ENCODE measurements at places on chromosomes 5 and 9.

- no peak for DNase-seq
These were observed 194.5 kb upstream of the RIOK2 start for GRCh38 chr5:97377582-97377981.

DNA sequence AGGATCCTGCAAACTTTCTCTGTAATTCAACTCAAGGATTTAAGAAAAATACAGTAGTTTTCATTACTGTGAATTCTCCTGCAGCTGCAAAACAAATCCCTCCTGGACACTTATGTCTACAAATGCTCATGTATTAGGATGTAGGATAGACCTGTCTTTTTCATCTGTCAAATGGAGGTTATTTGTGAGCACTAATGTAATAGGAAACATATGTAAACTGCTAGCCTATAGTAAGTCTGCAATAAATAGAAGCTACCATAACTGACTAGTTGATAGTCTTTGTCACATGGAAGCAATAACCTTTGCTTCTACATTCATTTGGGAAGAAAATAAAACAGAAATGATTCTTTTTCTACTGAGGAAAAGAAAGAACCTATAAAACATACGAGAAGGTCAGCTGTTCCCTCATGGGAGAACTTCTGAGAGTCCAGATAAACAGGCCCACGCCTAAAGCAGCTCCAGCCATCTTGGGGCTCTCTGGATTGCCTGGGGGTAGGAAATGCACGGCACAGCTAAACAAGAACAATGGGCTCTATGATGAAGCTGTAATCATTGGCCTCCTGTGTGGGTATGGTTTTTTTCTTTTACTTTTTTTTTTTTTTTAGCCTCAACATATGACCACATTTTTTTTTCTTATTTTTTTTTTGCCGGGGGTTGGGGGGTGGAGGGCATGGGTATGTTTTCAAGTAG, 6.2 kb downstream of the KCNV2 start:
- DNase-seq, result peak; percentile 15

- peak; percentile 6 for DNase-seq
These were observed 409.7 kb downstream of the ADGRV1 start for GRCh38 chr5:90968319-90968718.

GRCh38 chr5:31433229-31433628, 98.7 kb downstream of the DROSHA start:
- no peak for DNase-seq

DNA sequence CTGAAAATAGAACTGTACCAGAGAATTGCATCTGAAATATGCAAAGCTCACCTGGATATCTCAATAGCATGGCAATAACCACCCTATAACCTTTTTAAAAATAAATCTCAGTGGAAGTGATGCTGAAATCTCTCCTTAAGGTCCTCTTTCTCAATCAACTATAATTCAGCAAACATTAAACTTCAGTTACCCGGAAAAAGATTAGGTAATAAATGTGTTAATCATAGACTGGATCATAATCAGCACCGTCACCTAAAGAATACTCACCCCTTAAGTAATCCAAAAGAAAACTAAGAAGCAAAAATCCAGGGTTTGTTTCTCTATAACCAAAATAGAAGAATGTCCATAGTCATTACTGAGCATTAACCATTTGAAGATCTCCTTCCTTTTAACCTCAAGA, 44.3 kb upstream of the DENND4C start:
- no peak for DNase-seq

DNA sequence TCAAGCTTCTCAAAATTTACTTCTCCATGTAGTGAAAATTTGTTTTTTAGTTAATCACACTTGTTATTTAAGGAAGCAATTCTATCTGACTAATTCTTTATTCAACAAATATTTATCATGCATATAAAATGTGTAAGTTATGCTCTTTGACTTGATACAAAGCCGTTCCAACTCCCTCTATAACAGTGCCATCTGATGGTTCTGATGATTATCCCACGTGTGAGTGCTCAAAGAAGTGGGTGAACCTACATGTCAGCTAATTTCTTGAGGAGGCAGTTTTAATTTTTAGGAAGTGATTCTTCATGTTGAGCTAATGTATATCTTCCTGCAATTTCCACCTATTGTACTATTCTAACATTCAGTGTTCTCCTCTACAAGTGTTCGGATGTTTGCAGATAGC, 88.8 kb upstream of the BRINP1 start:
- no peak for DNase-seq

- DNase-seq, result no peak
These were observed 118.4 kb downstream of the OXCT1 start for GRCh38 chr5:41751867-41752266.

DNA sequence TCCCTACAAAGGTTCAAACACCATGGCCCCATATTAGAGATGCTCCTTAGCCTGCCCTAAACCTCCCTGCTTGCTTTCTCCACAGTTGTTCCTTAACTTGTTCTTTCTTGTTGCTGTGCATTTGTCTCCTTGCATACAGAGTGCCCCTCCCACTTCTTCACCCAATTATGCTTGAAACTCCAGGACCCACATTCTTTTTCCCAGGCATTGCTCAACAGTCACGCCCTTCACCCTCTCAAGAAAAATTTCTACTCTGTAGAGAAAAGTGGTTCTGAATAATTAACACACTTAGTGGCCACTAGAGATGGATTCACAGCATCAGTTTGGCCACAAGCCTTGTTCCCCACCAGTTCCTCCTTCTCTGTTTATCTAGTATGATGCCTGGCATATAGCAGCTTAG, 57.7 kb downstream of the NREP start:
- no peak for DNase-seq

GRCh38 chr9:22240619-22241018, 206.0 kb upstream of the DMRTA1 start:
- DNase-seq, result peak; percentile 43

- no peak for DNase-seq
These were observed 61.4 kb upstream of the PPP1R26 start for GRCh38 chr9:135418161-135418560.

GRCh38 chr5:126492939-126493338, 69.7 kb downstream of the GRAMD2B start:
- peak; percentile 30 for DNase-seq

DNA sequence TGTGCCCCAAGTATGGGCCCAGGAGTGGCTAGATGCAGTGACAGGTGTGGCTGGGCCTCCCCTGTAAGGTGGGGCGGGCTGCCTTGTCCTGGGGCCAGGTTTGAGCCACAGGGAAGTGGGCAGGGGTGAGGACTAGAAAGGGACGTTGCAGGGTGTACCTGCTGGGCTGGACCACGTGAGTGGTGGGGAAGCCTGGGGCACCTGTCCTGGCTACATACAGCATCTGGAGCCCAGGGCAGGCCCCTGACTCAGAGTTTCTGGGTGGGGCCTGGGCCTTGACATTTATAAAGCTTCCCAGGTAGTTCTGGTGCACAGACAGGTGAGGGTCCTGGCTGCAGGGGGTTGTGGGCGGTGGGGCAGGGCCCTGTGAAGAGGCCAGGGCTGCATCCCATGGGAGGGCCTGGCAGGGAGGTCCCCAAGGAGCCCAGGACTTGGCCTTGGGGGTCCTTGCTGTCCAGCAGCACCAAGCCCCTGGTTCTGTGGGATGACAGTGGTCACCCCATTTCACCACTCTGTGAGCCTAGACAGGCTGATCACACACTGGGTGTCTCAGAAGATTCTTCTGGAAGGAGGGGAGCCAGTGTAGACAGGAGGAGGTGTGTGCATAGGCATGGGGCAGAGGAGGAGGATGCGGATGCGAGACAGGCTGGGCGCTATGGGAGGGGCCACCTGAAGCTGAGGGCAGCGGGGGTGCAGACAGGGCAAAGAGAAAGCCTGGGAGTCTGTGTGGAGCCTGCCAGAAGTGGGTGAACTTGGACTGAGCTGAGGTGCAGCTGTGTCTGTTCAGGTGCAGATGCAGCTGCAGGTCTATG, 94.0 kb downstream of the PHF2 start:
- DNase-seq, result peak; percentile 13

DNA sequence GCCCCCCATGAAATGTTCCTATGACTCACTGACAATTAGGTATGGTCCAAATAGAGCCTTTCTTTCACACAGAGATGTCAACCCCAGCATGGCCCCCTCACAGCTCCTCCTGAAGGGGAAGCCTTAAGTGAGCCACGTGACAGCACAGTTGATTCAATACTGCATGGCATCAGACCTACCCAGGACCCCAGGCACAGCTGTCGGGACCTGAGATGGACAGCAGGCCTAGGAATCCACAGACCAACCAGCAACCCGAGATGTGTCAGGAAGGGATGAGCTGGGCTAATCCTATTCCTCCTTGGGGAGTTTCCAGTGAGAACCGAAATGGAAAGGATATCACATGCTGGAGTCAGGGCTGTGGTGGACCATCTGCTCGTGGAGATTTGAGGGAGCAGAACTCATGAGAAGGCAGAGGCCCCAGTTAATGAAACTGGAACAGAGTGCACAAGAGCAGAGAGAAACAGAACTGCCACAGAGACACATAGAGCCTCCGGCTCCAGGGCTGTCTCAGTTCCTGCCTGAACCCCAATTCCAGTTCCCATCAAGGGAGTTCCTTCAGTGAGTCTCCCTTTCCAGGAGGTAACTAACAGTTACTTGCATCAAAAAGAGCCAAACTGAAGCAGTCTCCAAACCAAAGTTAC, 42.1 kb upstream of the SMIM23 start:
- DNase-seq, result no peak

DNA sequence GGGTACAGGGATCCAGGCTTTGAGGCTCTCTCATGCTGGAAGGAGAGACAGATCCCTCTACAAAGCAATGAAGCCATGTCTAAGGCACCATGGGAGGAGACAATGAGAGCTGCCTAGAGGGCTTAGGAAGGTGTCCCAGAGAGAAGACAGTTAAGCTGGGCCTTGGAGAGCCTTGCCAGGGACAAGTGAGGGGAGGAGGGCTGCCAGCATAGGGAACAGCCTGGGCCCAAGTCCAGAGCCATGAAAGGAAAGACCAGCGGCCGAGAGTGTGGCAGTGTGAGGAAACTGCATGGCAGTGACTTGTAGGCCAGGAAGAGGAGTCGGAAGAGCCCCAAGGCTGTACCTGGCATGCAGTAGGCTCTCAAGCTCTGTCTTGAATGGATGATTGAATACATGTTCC, 88.5 kb downstream of the PSD2 start:
- DNase-seq, result no peak

- no peak for DNase-seq
These were observed 346.0 kb upstream of the PANK3 start for GRCh38 chr5:168925160-168925559.

DNA sequence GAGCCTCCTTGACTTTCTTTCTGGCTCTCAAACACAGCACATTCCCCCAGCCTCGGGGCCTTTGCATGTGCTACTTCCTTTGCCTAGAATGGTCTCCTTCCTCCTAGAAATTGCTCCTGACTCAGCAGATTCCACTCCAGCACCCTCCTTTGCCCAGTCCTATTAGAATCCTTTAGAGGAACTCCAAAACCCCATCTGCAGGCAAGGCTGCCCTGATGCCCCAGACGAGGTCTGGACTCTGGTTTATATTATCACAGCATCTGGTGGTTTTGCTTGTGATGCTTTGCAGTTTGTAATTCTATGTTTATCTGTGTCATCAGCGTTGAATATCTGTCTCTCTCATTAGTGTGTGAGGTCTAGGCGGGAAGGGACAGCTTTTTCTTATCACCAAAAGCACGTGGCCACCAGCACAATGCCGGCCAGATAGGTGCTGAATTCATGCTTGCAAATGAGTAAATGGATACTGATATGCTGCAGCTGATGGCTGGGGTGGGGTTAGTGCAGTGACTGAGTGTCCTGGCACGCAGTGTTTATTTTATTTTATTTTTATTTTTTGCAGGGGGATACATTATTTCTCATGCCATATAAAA, 30.0 kb upstream of the ANKH start:
- peak; percentile 59 for DNase-seq

DNA sequence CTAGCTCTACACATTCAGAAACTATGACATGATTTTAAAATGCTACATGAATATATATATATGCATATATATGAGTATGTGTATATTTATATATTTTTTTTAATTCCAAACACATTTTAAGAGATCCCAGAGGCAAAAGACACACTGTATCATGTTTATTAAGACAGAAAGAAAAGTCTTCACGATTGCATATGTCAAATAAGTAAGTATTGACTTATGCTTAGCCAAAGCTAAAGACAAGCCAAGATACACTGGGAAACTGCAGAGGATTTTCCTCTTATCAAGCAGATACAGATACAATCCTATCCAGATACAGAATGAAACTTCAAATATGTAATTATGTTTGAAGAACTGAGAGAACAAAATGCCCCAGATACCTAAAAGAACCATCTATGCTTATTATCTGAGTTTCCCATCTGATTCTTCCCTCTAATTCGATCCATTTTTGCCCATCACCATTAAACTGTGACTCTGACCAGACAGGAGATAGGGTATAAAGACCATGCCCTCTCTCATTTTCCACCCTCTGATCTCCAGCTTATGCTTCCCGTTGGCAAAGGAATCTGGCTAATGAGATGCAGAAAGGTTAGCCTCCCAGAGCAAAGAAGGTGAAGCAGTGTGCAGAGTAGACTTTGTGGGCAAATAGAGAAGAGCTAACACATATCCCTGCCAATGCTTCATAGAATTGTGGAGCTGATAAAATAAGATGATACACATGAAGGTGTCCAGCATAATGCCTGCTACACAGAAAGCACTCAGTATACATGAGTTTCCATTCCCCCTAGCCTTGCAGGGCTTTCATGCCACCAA, 131.0 kb upstream of the TARS1 start:
- no peak for DNase-seq

DNA sequence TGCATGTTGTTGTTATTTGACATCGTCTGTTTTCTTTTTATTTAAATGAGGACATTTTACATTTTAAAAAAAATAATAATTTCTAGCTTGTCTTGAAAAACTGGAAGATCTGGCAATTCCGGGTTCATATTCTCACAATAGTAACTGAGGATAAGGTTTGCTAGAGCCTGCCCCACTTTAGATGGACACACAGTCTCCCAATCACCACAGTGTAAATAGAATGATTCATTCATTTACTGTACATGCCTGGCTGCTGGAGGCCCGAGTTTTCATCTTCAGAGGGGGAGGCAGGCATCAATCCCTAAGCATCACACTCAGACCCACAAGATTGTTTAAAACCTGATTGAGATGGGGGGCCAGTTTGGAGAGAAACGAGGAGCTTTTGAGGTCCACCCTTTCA, 2039.7 kb upstream of the WWC1 start:
- DNase-seq, result peak; percentile 0

DNA sequence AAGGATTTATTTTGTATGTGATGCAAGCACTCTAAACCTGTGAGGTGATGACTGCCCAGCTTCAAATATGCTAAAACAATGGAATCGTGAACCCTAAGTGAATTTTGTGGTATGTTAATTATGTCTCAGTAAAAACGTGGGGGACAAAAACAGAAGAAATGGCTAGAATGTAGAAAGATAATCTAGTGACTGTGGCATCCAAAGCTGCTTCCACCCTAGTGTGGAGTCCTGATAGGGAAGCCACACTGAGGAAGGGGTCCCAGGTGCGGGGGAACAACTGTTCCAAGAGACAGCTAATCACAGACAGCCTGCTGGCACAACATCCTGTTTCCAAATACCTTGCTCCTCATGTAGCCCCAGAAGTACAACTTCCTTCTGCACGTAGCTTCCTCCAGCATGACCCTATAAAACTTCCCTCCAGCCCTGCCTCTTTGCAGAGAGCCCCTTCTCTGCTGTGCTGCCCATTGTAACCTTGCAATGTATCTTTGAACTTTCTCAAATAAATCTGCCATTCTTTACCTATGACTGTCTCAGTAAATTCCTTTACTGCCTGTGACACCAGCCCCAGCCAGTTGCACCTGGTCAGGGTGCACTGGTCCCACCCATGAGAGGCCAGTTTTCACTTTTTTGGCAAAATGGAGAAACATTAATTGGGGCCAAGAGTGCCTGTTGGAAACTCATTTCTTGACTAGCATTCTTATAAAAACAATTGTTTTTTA, 4.9 kb downstream of the GMCL2 start:
- no peak for DNase-seq

GRCh38 chr5:133398646-133399101, 213.7 kb downstream of the FSTL4 start:
- DNase-seq, result no peak
